ENCODE measurements at places on chromosomes 7 and 10. TPM values are rescaled to one million over a fixed set of nuclear protein-coding genes. Genes with fewer than 3 reads are reported as not detected.
A peak's percentile ranks its signal among the peaks of the same experiment; 100 is the strongest.

DNA sequence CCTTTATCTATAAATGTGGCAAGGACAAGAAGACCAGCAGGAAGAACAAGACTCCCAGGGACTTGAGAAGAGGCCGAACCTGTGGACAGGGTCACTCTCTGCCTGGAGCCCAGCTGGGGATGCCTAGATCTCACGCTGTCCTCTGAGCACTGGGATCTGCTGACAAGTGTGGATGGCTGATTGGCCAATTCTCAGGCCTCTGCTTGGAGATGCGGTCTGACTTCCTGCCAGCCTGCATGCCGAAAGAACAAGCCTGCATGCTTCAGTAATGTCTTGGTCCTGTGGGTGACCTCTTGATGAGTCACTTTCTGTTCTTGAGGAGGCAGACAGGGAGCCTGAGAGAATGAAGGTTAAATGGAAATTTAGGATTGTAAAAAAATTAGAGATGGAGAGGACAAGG lies 84.7 kb downstream of the TMEM178B start:
- no peaks in the 10 kb centered on the region for H3K4me1 ChIP-seq
- no peak for DNase-seq
- H3K27me3 ChIP-seq = peaks cover 11% of the 10 kb centered on the region
- H3K27ac ChIP-seq = no peak overlapping the region
- H3K36me3 ChIP-seq = no peaks in the 10 kb centered on the region
- H3K4me3 ChIP-seq = no peak overlapping the region

DNA sequence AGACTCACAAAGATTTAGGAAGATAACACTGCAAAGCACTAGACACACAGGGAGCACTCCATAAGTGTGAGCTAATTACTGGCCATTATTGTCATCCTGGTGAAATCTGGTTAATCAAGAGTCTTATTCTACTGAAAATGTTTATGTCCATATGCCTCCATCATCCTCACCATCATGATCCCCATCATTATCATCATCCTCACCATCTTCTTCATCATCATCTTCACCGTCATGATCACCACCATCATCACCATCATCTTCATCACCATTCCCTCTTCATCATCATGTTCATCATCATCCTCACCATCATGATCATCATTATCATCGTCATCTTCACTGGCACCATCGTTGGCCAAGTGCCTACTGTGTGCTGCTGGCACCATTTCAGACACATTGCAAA lies 76.3 kb upstream of the CARD11 start:
- H3K36me3 ChIP-seq = peaks cover 6% of the 10 kb centered on the region
- peaks cover 66% of the 10 kb centered on the region for H3K4me1 ChIP-seq
- DNase-seq = no peak

- no peak overlapping the region for H3K27ac ChIP-seq
- no peaks in the 10 kb centered on the region for H3K27me3 ChIP-seq
- H3K4me1 ChIP-seq = no peaks in the 10 kb centered on the region
- no peak for DNase-seq
- H3K36me3 ChIP-seq = no peaks in the 10 kb centered on the region
Observed at GRCh38 chr7:13028825-13029099, 341.3 kb downstream of the ARL4A start.

DNA sequence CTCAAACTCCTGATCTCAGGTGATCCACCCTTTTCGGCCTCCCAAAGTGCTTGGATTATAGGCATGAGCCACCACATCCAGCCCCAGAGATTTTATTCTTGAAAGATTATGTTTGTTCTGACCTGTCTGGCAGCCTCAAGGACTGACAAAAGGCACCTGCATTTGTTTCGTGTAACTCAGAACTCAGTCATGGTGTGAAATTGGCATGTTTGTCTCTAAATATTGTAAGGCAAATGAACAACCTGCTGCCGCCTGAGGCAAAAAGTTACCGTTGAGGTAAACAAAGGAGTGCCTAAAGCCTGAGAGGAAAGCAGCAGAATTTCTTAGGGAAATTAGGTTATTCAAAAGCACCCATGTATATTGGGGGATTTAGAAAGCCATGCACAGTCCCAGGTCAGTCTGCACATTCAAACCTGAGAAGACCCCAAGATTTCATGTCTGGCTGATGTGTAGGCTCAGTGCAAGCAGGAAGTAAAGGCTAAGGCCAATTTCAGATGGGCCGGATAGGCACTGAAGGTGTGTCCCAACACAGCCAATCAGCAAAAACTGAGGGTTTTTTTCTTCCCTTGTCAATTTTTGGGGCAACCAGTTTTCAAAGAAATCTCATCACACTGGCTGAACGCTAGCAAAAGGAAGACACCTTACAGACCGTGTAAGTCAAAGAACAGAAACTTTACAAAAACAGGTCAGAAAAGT lies 33.3 kb upstream of the HHEX start:
- no peaks in the 10 kb centered on the region for H3K4me1 ChIP-seq
- H3K36me3 ChIP-seq = peaks cover 4% of the 10 kb centered on the region
- H3K27me3 ChIP-seq = no peaks in the 10 kb centered on the region
- H3K4me3 ChIP-seq = no peak overlapping the region
- H3K27ac ChIP-seq = no peak overlapping the region

- H3K27ac ChIP-seq = no peak overlapping the region
- no peak for DNase-seq
- no peak overlapping the region for H3K4me3 ChIP-seq
- peaks cover 6% of the 10 kb centered on the region for H3K4me1 ChIP-seq
Observed at GRCh38 chr7:100726996-100727761, 6.2 kb upstream of the ZAN start.

DNA sequence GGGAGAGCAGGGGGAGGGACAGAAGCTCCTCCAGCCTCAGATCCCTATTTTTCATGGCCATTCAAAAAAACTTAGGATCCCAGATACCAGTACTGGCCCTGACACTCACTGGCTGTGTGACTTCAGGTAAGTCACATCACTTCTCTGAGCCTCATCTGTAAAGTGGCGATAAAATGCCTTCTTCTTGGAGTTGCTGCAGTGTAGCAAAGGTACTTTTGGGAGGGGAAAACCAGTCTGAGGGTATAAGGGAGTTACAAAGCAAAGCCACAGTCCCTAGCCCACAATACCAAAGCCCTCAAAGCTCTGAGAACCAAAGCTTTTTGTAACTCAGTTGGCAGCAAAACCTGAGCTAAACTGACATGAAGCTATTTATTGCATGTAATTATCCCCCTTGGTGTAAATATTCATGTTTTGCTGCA lies 43.4 kb upstream of the COL13A1 start:
- H3K27ac ChIP-seq = no peak overlapping the region
- no peaks in the 10 kb centered on the region for H3K36me3 ChIP-seq
- H3K27me3 ChIP-seq = peaks cover 2% of the 10 kb centered on the region

GRCh38 chr10:68492118-68492517 lies 20.3 kb upstream of the DNA2 start:
- DNase-seq = no peak
- H3K4me1 ChIP-seq = no peaks in the 10 kb centered on the region
- H3K36me3 ChIP-seq = peaks cover 26% of the 10 kb centered on the region
- H3K4me3 ChIP-seq = no peak overlapping the region
- H3K27me3 ChIP-seq = no peaks in the 10 kb centered on the region

GRCh38 chr10:37225163-37225562 lies 99.8 kb downstream of the ANKRD30A start:
- no peak overlapping the region for H3K4me3 ChIP-seq
- no peak for DNase-seq
- H3K4me1 ChIP-seq = no peaks in the 10 kb centered on the region
- H3K27ac ChIP-seq = no peak overlapping the region

- peaks cover 6% of the 10 kb centered on the region for H3K36me3 ChIP-seq
- peak; percentile 64 for DNase-seq
Observed at GRCh38 chr10:84205049-84205852, 10.9 kb downstream of the CDHR1 start.

- H3K27me3 ChIP-seq = no peaks in the 10 kb centered on the region
- H3K4me3 ChIP-seq = no peak overlapping the region
- no peaks in the 10 kb centered on the region for H3K36me3 ChIP-seq
Observed at GRCh38 chr7:28649189-28649588, 236.9 kb downstream of the CREB5 start.

Gene GIMAP4
- 392 TPM for polyA plus RNA-seq

Gene PCDH15
- polyA plus RNA-seq = not detected

Gene KCNIP2
- polyA plus RNA-seq = not detected

Gene DDC
- polyA plus RNA-seq = not detected

Gene PNLIP
- polyA plus RNA-seq = not detected

Gene OR2F1
- polyA plus RNA-seq = not detected

Gene SH2D4B
- polyA plus RNA-seq = not detected
